Hematopoietic multipotent progenitor cell treated with erythropoietin and hydrocortisone succinate and interleukin-3 and kit ligand, for 17 days (in vitro differentiated cells): ENCODE measurements at places on chromosomes 7 and 10.

DNA sequence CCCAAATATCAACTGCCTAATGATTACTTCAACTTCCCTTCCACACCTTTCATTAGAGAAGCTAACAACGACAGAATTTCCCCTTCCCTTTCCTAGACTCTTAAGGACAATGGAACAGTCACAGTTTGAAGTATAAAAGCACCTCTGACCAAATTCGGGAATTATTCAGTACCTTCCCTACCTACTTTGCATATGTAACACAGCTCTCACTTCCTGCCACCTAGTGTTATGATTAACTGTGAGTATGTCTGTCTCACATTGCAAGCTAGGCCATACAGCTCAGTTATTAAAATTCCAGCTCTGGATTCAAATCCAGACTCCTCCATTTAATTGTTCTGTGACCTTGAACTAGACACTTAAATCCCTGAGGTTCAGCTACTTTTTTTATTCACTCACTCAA, 44.8 kb upstream of the HPSE2 start:
- no peak for DNase-seq

DNA sequence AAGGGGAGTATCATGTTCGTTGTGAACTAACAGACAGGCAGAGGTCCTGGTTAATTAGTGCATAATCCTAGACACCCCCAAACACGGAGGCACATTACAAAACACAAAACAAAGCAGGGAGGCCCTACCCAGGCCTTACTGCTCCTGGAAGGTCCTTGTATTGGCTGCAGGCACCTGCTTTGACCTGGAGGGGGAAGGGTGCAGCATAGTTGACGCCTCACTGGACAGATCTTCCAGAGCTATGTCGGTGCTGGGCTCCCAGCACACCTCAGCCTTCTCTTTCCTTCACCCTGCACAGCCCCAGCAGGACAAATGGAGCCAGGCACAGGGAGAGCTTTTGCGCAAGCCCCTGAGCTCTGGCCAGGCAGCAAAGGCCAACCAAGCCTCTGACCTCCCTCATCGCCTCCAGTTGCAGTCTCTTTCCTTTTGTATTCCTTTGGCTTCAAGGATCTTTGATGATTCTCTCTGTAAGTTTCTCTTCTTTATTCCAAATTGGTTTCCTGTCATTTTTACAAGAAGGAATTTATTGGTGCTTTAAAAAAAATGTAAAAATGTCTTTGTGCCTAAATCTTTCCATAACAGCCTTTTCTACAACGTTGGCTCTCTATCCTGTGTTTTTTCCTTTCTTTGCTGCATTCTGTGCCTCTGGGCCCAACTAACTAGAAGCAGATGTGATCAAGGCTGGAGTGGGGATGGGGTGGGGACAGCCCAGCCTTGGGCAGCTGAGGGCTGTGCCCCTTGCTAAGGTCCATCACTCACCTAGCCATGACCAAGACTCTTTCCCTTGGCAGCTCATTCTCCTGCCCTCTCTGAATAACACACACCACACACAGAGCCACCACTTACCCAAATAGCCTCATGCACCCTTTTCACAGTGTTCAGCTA, 317.1 kb upstream of the NPVF start:
- no peak for DNase-seq

- DNase-seq: no peak
Measured at GRCh38 chr10:56135828-56136227, 225.2 kb downstream of the ZWINT start.

DNA sequence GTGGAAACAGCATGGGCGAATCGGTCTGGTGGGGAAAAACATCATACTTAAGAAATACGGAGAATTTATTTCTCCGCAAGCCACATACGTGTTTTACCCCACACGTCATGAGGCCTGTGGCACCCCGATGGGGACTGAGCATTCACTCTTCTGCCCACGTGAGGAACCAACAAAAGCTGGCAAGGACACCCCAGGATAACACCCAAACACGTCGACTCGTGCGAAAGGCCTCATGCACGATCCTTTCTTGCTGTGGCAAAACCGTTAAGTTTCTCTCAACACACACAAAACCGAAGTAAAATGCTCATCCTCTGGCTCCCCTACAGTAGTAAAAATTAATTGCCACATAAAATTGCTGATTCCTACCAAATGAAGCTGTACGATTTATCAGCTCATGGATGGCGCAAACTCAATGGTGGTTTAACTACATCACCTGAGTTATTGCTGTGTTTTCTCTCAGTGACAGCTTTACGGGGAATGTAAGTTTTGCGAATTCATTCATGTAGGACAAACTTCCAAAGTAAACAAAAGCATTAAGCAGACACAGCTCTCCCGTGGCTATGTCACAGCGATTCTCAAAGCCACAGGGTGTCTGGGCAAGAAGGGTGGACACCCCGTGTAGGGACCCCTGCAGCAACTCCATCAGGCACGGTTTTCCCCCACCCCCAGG, 97.0 kb downstream of the CTBP2 start:
- no peak for DNase-seq

GRCh38 chr7:157266272-157266671, 70.5 kb upstream of the DNAJB6 start:
- no peak for DNase-seq

- DNase-seq: no peak
Measured at GRCh38 chr10:35388682-35389081, 52.4 kb downstream of the CCNY start.

DNA sequence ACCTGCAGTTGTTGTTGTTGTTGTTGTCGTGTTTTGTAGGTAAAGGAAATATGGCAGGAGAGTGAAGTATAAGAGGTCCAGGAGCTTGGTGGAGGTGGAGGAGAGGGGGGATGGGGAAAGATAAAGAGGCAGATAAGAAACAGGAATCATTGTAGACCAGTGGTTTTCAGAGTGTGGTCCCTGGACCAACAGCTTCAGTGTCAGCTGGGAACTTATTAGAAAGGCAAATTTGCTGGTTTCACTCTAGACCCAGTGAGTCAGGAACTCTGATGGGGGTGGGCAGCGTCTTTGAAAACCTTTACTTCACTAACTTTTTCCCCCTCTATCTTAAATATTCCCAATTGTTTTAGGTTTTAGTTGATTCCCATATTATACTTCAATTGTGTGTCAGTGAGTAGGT, 241.5 kb downstream of the AUTS2 start:
- no peak for DNase-seq
